ENCODE measurements at places on chromosomes 1 and 21. TPM values are rescaled to one million over a fixed set of nuclear protein-coding genes. Genes with fewer than 3 reads are reported as not detected.

DNA sequence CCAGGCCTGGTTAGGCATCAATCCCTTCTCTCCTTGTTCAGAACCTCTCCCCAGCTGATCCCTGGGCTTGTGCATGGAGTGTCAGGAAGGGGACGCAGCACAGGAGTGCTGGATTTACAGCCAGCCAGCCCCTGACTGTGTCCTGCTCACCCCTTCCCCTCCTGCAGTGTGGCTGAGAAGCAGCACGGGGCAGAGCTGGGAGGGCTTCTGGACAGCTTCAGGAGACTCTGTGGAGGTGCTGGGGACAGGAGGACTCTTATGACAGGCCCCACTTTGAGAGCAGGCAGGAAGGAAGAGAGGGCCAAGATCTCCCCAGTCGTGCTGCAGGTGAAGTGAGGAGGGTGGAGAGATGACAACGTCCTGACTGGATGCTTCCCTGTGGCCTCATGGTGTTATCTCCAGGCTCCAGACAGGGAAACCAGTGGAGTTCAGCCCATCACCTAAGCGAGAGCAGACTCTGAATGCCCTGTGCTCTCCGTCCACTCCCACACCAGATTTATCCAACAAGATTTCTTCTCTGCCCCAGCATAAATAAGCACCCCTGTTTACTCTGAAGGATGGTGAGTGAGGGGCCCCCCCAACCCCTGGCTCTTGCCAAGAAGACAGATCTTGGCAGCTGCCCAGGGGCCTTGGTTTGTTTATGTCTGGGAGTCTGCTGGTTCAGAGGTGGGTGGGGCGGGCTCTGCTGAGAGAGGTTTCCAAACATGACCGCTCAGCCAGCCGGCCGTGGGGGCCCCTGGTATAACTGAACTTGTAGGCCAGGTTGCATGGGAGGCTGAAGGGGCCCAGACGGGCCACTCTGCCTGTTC, 21.3 kb downstream of the TMCC2 start:
- no peak for DNase-seq

- peak; percentile 65 for DNase-seq
These were observed 490 bp downstream of the SERINC2 start for GRCh38 chr1:31413405-31414001.

DNA sequence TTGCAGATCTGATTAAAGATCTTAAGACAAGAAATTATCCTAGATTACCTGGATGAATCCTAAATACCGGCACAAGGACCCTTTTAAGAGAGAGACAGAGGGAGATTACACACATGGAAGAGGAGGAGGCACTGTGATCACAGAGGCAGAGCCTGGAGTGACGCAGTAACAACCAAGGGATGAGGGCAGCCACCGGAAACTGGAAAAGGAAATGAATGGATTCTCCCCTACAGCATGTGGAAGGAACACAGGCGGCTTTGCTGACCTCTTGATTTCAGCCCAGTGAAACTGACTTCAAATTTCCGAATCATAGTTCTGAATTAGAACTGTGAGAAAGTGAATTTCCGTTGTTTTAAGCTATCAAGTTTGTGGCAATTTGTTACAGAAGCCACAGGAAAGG, 50.2 kb upstream of the IVNS1ABP start:
- no peak for DNase-seq

- DNase-seq: no peak
These were observed 13.7 kb upstream of the DPH5 start for GRCh38 chr1:101039245-101039644.

DNA sequence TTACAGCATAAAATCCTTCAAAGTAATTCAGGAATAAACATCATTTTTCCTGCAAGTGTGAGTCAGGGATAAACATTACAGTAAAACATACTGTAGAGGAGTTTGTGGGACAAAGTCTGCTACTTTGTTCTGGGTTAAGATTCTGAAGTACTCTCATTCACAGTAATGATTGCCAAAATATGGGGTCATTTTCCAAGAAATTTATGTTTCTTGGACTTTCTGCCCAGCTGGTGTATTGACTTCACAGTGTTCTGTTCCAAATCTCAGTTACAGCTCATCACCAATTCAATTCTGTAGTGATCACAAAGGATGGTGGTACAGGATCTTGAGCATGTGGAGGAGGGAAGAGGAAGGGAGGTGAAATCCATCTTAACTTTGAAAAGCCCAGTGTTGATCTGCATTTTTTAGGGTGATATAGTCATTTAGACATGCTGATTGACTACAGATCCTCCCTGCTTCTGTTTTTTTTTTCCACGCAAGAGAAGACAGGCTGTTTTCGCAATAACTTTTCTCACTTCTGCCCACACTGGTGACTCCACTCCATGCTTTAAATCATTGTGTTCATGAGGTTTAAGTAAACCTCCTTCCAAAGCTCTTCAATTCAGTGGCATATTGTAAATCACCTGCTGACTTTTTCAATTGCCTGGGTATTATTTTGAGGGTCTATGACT, 60.4 kb upstream of the C1orf53 start:
- no peak for DNase-seq

The GCSAML gene
- polyA plus RNA-seq: 0.14 TPM

- peak; percentile 82 for DNase-seq
These were observed 1.7 kb upstream of the VWA1 start for GRCh38 chr1:1433804-1434130.

GRCh38 chr1:215539803-215540570, 27.1 kb upstream of the KCTD3 start:
- DNase-seq: no peak

DNA sequence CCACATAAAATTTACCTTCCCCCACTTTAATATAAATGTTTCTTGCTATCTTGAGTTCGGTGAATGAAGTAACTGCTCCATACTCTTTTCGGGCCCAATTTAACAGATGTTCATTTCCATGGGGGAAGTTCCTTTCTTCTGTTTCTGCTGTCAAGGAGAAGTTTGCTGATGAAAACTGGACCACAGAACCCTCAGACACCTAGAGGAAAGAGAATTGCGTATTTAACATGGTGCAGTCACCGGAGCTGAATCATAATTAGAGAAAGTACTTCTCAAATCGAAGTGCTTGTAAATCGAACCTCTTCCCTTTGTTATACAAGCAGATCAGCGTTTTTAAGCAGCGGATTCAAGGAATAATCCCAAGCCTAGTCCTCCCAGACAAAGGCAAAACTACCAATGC, 151.2 kb downstream of the TGFBR3 start:
- no peak for DNase-seq

DNA sequence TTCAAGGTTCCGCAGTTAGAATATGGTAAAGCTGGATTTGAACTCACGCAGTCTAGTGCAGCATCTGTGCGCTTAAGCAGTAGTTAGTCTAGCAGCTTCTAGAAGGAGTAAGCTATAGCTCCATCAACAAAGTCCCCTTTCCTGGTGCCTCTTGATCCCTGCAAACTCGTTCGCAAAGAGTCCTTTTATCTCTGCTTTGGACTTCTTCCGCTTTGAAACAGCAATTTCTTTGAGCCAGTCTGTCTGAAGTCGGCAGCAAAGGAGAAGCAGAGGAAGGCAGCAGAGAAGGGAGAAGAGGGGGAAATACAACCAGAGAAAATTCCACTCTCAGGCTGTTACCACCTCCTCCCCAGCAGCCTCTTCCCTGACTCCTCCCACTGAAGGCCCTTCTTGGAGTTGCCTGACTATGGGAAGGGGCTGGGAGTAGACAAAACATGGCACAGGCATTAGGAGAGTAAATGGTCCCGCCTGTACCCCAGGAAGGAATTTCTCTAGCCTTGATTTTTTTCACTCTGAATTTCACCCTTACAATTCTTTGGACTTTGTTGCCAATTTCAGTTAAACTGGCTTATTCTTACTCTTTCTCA, 25.9 kb downstream of the HSD3B2 start:
- DNase-seq: no peak

The PLEKHN1 gene
- not detected for polyA plus RNA-seq

DNA sequence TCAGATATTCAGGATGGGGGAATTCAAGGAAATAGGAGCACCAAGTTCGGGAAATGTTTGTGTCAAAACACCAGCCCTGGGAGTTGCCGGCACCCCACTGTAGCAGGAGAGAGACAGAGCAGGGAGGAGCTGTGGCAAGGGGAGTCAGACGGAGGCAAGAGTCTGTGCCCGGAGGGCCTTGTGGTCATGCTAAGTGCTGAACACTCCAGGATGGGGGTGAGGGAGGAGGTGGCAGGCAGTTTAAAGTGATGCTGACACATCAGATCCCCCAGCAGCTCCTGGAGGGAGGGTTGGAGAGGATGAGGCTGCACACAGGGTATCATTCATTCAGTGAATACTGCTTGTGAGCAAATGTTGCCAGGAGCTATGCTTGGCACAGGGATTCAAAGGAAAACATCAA, 150.3 kb upstream of the ETV3 start:
- no peak for DNase-seq
